ENCODE measurements at places on chromosomes 2 and 18.
A peak's percentile ranks its signal among the peaks of the same experiment; 100 is the strongest.

DNA sequence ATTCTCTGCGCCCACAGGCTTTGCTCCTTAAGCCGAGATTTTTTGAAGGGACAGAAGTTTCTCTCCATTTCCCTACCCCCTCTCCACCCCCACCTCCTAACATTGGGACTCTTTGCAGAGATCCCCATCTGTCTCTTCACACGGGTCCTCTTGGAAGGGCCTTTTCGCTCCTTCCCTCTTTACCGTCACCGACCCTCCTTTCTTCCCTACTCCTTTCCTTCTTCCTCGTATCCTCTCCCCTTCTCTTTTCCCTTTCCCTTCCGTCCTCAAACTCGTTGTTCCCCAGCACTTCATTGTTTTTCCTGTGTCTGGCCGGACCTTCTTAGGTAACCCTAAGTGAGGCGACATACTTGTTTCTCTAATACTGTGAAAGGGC lies 660 bp downstream of the COPS7B start:
- no peak for DNase-seq

DNA sequence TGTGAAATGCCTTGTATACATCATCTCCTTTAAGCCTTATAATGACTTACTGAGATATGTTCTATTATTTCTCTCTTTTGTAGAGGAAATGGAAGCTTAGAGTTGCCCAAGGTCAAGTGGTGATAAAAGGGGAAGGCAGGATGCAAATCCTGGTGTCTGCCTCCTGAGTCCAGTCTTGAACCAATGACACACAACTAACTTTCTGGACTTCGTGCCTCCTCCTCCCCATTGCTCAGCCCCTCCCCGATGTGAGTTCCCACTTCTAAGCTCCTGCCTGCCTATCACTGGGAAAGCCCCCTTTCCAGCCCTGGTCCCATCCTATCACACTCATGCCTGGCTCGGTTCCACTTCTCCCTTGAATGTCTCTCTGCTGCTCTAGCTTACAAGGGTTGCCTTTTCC lies 6.9 kb upstream of the CTIF start:
- DNase-seq, result no peak

- peak; percentile 95 for DNase-seq
These were observed 5.9 kb downstream of the GYPC start for GRCh38 chr2:126661702-126662500.

DNA sequence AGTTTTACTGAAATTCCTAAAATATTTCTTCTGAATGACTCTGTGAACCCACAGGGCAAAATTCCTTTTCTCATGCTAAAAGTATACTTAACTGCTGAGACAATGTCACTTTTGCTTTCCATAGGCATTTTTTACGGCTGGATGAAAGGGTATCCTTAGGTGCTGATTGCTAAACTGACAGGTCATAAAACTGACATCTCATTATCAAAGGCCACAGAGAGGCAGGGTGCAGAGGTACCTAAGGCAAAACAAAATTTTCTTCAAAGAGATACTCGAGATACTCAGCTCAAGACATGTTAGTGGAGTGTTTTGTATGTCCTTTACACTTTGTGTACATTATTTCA lies 62.0 kb upstream of the WDR75 start:
- no peak for DNase-seq

DNA sequence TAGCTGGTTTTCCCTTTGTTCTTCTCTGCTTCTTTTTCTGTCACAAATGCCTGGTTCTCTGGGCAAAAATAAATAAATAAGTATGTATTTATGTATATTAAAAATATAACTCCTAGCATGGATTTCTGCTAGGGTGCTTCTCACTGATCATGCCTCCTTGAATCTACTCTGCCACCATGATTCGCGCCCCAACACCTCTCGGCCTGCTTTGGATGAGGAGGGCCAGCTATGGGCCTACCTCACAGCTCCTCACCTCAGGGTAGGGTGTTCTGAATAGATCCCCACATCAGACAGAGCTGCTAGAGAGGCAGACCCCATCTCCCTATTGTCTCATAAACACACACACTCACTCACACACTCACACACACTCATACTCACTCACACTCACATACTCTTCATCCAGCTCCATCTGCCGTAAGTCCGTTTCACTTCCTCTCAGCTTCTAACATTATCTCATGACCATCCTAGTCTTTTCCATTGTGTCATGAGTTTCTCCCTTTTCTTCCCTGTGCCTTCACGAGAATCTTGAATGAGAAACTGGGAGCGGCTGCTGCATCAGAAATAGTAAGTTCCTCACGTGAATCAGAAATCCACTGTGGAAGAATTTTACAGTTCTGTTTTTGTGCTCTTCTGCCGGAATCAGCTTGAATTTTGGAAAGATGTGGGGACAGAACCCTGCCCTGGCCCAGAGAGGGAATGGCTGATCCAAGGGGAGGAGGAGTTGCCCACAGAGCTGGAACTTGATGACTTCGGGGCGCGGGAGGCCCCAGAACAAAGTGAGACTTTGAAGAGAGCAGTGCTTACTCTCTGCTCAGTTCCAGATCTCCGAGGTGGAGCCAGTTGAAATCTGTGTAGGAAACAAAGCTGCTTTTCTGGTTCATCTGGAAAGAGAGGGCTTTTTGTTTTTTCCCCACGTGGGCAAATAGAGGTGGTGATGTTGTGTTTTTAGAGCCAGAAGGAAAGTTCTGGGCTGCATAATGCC lies 20.9 kb downstream of the ANXA4 start:
- DNase-seq, result no peak

- no peak for DNase-seq
These were observed at the start of gene ST6GAL2 for GRCh38 chr2:106885971-106886915. TSS of gene ST6GAL2 (minus strand) at chr2:106886167. CDS start at chr2:106843977, 42,190 bp downstream.

- DNase-seq, result no peak
These were observed 52.1 kb downstream of the VIL1 start for GRCh38 chr2:218471036-218471435.

DNA sequence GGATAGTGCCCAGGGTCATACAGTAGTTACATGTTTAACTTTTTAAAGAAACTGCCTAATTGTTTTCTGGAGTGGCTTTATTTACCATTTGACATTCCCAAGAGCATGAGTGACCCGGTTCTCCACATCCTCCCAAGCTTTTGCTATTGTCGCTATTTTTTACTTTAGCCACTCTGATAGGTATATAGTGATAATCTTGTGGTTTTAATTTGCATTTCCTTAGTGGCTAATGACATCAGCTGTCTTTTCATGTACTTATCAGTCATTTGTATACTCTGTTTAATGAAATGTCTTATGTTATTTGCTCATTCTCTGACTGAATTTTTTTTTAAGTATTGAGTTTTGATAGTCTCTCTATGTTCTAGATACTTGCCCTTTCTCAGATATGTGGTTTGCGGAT lies 109.7 kb upstream of the HS6ST1 start:
- DNase-seq, result no peak

- no peak for DNase-seq
These were observed 28.7 kb upstream of the GALNT14 start for GRCh38 chr2:31166925-31167324.

DNA sequence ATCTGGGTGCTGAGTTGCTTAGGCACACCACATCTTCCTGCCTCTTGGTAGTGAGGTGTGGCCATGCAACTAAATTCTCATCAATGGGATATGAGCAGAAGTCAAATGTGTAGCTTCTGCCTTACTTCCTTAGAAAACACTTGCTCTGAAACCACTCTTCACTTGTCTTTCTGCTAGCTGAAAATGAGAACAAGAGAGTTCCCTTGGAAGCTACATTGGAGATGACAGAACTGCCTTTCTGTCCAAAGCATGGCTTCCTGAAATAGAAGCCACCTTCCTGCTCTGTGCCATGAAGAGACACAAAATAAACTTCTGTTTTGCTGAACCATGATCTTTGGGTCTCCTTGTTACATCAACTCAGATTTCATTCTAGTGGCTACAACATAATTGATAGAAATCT lies 659.9 kb downstream of the IRS1 start:
- DNase-seq, result no peak

DNA sequence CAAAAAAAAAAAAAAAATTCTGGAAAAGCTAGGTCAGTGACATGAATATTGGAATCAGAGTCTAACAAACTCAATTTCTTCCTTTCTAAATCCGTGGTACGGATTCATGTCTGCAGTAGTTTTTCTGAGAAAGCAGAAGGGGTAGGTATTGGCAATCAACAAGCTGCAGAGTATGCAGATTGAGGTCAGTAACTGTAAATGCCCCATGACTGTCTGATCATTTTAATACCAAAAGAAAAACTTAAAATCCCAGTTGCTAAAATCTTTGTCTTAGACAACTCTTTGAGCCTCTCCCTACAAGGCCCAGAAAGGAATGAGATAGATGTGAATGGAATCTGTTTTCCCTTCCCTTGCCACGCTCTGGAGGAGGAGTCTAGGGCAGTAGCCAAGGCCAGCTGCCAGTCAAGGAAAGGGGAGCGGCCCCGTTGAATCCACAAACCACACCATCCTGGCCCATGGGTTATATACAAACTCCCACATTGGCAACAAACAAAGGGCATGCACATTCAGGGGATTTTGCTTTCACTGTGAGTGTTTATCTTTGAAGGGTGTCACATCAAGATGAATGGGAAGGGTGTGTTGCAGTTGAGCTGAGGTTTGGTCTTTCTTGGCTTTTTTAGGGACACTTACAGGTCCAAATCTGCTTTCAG lies 6.1 kb upstream of the CASP8 start:
- no peak for DNase-seq

GRCh38 chr2:85253890-85254289 lies 73.9 kb downstream of the TGOLN2 start:
- no peak for DNase-seq

DNA sequence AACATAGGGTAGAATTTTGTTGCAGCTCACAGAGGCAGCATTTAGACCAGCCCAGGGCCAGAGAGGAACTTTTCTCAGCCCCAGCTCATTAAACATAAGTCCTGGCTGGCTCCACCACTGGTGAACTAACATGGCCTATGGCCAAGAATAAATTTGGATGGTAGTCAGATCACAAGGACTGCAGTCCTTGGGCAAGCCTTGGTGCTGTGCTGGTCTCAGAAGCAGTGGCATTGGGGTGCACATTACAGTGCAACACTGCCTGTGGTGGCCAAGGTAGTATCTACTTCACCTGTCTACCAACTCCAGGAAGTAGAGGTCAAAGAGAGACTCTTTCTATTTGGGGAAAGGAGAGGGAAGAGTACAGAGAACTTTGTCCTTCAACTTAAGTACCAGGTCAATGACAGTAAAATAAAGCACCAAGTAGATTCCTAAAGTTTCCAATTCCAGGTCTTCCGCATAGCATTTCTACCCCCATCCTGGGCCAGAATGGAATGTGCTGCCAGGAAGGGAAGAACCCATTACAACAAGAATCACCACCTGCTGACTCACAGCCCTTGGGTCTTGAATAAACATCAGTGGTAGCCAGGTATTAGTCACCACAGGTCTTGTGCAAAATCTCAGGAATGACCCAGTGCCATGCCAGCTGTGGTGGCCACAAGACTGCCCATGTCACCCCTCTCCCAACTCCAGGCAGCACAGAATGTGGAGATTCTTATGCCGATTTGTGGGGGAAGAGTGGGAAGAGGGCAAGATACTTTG lies 155.4 kb upstream of the FSIP2 start:
- no peak for DNase-seq

- DNase-seq, result no peak
These were observed 37.5 kb upstream of the ATG16L1 start for GRCh38 chr2:233213975-233214374.

DNA sequence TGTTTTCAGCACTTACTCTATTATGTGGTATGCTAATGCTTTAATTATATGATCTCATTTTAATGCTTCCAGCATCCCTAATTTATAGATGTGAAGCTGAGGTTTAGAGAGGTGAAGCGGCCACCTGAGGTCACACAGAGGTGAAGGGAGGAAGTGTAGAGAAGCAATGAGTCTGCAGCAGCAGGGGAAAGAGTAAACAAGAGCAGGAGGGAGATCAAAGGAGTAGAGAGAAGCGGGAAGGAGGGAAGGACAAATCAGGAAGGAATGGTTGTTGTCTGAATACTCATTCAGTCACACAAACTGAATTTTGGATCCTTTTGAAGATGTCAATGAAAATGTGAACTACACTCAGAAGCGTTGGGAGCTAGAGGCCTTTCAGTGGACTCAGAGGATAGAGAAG lies 130.0 kb downstream of the CPS1 start:
- DNase-seq, result no peak

DNA sequence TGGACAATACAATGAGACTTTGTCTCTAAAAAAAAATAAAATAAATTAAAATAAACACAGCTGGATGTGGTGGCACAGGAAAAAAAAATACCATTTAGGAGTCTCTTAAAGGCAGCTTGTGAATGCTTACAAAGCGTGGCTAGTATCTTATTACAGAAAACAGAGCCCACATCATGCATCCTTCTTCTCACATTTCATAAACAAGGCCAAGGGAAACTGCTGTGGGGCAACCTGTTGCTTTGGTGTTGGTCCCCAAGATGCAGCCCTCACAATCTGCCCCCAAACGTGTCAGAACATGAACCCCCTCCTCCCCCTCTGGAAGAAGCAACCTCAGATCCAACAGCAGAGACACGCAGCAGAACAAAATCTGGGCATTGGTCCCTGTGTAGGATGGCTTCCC lies 2.6 kb downstream of the SLC14A1 start:
- peak; percentile 33 for DNase-seq

GRCh38 chr18:24600076-24600654 lies 139.7 kb downstream of the HRH4 start:
- no peak for DNase-seq

DNA sequence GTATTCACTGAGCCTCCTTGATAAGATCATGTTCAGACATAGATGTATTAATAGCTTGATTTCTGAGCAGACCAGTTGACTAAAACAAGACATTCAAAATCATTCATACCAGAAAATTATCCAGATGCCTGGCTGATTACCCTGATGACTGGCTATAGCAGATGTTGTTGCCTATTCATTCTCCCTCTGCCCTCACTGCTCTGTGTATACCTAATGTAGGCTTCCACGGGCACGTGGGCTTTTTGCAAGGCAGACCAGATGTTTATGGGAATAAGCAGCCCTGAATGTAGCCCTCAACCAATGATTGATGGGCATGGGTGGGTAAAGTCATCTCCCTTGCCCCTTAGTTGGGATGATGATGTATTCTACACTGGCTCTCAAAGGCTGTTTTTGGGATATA lies 289.1 kb downstream of the MBD2 start:
- DNase-seq, result no peak

DNA sequence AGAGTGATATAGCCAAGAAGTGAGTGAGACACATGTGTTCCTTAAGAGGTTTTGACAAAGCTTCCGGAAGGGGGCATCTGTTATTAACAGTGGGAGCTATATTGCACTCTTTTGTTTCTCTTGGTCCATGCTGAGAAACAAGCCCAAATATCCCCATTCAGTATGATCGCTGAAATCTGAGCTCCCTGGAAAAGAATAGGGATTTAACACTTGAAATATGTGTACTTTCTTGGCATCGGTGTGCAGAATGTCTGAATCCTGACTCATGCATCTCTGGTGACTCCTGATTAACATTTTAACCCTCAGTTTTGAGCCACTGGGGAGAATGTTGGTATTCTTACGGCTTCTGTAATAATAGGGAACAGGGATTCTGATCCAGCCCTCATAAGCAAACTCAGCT lies 448.1 kb downstream of the TSN start:
- no peak for DNase-seq

DNA sequence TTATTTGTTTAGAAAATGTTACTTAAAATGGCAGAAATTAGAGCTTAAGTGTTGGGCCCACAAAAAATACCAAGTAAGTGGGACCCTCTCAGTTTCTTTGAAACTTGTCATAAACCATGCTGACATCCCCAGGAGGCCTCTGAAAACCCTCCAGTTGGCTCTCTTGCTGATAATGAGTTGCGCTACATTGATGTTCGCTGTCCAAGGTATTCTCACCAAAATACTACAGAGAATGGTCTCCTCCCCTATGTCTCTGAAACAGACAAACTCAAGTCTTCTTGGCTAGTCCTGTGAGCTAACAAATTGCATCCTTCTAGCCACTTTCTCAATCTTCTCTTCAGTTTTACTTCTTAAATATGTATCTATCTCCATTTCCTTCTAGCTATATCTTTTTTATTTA lies 669.4 kb downstream of the IRS1 start:
- no peak for DNase-seq
